T-helper 9 cell (primary cell): ENCODE measurements at places on chromosomes 6 and 20.

DNA sequence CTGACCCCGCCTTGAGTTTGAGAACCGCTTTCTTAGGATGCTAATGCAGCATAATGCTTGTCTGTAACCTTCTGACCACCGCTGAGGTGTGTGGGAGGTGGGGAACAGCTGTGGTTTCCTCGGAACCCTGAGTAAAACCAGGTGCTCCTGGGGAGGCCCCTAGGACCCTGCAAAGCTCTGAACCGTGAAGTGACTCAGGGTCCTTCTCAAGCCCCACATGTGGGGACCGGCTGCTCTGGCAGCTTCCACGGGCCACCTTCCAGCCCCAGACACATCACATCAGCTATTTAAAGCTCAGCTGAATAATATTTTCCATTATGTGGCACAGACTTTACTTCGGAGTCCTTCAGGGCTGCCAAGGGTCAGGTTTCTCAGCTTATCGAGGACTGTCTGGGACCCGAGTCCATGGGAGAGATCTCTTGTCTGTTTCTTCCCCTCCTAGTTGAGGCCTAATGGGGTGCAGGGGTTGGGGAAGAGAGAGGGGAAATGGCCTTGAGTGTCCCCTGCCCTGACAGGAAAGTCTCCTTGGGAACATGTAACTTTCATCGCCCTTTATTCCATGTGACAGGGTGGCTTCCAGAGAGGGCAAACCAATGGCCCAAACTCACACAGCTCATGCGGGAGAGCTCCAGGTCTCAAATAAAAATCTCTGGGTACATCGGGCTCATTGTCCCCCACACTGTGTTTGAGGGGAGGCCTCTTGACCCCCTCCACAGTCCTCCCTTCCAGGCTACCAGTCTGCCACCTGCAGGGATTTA is 186.1 kb upstream of the SLC24A3 start:
- DNase-seq, result no peak

- no peak for DNase-seq
Measured at GRCh38 chr6:44487002-44487401, 99.5 kb downstream of the CDC5L start.

DNA sequence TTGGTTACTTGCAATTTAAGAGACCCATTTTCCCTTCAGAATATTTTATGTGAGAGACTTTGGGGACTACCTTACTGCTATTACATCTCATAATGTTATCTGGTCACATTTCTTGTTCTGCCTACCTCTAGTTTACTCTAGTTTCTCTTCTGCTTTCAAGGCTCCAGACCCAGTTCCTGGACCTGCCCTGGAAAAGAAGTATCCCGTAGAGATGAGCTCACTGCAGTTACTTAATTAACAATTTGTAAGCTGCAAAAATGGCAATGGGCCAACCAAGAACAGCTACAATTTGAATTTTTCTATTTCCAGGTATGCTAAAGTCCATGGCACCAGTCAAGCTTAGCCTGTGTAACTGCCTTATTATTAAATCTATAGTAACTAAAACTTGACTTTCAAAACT is 25.0 kb downstream of the TAB2 start:
- DNase-seq, result no peak

GRCh38 chr20:37968841-37969401 is 64.3 kb downstream of the TTI1 start:
- no peak for DNase-seq

GRCh38 chr6:107598091-107598490 is 108.2 kb downstream of the SOBP start:
- DNase-seq, result no peak

DNA sequence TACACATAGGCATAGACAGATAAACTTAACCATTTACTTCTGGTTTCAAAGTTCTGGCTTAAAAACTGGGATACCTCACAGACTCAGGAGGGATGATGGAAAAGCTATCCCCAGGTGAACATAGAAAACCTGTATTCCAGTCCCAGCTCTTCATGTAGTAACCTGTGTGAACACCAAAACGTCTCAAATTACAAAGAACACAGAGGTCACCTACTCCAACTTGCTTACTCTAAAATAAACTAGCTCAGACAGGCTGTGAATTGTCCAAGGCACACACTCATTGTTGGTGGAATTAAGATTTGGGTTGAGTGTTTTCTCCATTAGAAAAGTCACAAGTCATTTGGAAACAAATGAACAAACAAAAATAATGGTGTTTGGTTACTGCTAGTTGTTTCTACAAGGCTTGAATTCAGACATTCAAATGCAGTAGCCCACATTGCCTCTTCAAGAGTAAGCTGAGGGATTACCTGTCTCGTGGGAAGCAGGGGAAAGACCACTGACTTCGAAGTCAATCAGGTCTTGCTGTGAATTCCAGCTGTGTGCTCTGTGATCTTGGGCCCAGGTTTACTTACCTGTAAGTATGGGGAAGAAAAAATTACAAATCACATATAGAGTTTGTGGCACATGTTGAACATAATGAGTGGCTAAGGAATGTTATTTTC is 48.2 kb upstream of the LRRC1 start:
- DNase-seq, result no peak

DNA sequence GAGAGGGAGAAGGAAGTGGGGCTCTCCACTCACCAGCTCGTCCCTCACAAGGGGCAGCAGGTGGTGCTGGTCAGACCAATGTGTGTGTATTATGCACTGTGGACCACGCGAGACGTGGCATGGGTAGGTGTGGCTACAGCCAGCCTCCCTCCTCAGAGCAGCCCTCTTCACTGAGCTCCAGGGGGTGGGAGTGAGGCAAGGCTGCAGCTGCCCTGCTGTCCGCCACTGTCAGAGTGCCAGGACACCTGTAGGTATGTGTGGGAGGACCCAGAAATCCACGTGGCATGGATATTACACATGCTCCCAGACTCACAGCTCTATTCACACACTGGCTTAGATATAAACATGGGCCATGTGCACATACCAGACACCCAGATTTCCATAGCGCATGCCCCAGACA is 90.3 kb downstream of the VEGFA start:
- DNase-seq, result no peak

DNA sequence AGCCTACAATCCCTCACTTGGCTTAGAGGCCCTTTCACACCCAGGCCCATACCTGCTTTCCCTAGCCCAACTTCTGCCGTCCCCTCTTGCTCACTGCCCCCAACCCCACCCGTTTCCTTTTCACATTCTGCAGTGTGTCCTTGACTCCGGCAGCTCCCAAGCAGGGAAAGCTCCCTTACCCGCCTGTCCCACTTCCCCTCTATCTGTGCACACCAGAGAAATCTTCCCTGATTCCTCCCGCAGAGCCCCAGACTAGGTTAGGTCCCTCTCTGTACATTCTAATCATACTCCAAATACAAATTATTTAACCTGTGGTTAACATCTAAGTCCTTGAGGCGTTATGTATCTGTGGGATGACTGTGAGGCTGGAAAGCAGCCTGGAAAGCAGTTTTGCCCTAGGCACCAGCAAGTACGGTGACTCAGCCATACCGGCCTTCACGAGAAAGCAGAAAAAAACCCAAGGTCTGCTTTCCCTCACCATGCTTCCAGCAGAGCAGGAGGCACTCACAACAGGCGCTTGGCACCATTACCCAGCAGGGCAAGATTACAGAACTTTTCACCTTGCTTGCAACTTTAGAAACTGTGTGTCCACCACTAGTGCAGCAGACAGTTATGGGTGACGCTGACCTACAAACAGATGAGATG is 22.3 kb downstream of the ELOVL5 start:
- no peak for DNase-seq

DNA sequence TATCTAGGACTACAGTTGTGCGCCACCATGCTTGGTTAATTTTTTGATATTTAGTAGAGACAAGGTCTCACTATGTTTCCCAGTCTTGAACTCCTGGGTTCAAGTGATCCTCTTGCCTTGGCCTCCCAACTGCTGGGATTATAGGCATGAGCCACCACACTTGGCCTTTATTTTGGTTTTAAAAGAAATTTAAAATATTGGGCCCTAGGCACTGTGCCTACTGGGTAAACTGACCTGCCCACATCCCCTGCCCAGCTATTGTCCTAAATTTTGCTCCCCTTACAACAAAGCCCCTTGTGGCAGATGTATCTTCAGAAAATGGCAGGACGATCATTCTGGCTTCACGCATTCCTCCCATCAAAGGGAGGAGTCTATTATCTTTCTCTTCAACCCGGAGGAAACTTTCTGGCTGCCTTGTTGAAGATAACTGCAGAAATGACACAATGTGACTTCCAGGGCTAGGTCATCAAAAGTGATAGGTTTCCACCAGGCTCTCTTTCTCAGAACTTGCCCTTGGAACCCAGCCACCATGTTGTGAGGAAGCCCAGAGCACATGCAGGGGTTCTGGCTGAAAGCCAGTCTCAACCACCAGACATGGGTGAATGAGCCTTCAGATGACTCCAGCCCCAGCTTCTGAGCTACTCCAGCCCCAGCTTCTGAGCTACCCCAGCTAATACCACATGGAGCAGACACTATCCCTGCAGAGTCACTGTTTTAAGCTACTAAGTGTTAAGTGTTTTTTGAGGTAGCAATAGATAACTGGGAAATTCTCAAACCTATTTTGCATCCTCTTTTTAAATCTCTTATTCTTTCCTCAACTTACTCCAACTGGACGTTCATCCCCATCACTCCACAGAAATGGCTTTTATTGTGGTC is 4.6 kb upstream of the GUCA1B start:
- DNase-seq, result no peak

- DNase-seq, result no peak
Measured at GRCh38 chr6:101001012-101001411, 119.9 kb upstream of the ASCC3 start.

- DNase-seq, result no peak
Measured at GRCh38 chr6:6005051-6006005, 1.4 kb downstream of the NRN1 start.

GRCh38 chr20:51065615-51066014 is 42.7 kb upstream of the KCNG1 start:
- no peak for DNase-seq

DNA sequence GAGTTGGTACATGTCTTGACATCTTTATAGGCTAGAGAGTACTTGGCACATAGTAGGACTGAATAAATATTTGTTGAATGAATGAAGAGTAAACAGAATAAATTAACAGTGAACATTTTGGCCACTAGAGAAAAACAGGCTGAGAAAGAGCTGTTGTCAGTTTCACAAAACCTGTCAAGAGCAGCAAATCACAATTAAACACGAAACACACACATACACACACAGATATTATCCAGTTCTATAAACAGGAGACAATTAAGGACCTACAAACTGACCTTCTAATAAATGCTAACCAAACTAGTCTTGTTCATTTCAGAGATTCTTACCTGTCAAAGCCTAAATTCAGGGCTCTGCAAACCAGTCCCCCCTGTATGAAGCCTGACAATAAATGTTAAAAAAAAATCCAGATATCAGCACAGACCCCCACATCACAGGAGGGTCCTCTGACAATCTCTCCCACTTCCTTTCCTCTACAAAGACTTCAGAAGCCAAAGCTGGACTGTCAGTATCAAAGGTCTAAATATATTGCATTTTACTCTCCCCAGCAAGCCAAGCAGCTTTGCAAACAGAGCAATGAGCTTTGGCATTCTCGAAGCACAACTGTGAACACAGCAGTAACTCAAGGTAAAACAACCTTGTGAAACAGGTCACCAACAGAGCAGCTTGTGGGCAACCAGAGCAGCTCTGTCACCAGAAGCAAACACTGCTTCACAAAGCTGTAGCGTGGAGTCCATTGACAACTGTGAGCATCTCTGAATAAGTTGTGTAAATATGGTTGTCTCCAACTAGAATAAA is 229.9 kb downstream of the TBXT start:
- no peak for DNase-seq

DNA sequence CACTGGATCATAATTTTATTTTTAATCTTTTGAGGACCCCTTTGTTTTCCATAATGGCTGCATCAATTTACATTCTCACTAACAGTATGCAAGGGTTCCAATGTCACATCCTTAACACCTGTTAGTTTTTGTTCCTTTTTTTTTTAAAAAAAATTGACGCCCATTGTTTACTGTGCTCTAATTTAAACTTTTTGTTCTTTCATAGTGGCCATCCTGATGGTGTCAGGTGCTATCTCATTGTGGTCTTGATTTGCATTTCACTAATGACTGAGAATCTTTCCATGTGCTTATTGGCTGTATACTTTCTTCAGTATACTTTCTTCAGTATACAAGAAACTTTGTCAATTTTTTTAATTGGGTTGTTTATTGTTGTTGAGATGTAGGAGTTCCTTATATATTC is 347.0 kb downstream of the RNGTT start:
- DNase-seq, result no peak

DNA sequence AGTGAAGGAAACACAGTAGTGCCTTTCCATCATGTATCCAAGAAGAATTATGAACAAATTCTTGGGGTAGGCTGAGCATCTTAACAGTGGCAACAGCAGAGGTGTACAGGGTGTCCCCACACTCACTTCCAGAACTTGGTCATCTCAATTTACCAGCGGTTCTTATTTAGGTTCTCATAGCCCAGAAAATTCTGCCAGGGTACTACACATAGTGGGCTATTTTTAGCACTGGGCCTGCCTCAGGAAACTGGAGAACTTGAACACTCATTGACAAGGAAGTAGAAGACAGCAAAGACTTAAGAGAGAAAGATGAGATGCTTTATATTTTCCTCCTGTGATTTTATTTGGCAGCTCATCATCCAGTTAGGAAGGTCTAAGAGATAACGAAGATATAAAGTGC is 71.8 kb upstream of the PHIP start:
- no peak for DNase-seq

DNA sequence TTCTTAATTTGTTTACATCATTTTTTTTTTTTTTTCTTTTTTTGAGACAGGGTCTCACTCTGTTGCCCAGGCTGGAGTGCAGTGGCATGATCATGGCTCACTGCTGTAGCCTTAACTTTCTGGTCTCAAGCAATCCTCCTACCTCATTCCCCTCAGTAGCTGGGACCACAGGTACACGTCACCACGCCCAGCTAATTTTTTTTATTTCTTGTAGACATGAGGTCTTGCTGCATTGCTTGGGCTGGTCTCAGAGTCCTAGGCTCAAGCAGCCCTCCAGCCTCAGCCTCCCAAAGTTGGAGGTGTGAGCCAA is 30.3 kb downstream of the RPF2 start:
- no peak for DNase-seq

DNA sequence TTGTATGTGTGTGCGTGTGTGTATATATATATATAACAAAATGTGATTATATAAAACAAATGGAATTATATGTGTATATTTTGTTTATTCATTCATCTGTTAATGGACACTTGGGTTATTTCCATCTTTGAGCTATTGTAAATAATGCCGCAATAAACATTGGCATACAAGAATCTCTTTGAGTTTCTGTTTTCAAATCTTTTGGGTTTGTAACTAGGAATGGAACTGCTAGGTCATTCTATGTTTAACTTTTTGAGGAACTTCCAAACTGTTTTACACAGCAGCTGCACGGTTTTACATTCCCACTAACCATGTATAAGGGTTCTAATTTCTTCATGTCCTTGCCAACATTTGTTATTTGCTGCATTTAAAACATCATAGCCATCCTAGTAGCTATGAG is 39.9 kb upstream of the TGM2 start:
- no peak for DNase-seq

DNA sequence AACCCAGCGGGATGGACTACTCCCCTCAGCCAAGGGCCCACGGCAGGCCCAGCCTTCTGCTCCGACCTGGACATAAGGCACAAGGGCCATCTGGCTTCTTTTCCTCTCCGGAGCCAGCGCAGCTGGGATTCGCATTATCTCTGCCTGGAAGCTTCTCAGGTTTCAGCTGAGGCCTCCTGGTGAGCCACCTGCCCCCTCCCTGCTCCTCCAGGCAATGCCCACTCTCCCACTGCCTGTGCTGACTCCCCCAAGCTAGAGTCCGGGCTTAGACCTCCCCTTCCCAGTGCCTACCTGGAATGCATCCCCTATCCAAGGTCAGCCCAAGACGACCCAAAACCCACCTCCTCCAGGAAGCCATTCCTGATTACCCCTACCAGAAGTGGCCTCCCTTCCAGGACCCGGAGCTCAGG is 60.7 kb downstream of the EZR start:
- no peak for DNase-seq
